Inflammatory macrophage treated with lipopolysaccharide for 1 hour (primary cell): ENCODE measurements at places on chromosomes 6 and 20.

DNA sequence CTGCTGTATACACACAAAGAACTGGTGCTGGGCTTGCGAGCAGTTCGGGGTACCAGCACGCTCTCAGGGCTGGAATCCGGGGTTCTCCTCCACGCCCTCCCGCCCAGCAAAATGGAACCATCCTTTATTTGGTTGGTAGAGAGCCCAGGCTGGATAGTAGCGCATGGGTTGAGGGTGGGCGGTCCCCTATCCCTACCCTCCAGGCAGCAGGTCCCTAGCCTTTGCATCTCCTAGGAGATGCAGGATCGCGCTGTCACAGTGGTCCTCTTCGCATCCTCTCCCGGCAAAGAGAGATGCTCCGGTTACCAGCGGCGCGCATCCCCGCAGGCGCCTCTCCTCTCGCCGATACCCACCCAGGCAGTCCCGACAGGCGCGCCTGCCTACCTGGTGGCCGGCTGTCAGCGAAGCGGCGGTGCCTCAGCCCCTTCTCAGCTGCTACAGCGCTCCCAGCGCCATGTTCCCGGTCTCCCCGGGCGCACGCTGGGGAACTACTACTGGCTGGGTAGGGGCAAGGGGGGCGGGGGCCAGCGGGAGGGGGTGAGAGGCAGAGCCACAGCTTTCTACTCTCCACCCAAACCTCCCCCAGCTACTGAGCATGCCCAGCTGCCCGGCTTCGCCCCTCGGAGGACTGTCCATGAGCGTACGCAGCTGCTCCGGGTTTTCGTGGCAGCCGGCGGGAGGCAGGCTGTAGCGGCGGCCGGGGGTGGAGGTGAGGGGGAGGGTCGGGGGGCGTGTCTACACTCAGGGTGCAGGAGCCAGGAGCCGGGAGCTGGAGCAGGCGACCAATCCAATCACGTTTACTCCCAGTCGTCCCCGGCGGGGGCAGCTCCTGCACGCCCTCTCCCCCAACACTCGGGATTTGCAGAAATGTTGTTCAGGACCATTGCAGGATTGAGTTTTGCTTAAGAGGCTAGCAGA is at the start of gene PAK5:
TSS of gene PAK5 (minus strand) at position 699 of the 918 bp plus-strand sequence. CDS start 194,748 bp downstream, outside the sequence.
- no peak for DNase-seq

- no peak for DNase-seq
Observed at GRCh38 chr6:17012421-17013225, 89.2 kb upstream of the STMND1 start.

- DNase-seq, result no peak
Observed at GRCh38 chr6:91171754-91172462, 585.0 kb upstream of the MAP3K7 start.

GRCh38 chr6:4513561-4513960 is 262.6 kb upstream of the CDYL start:
- no peak for DNase-seq

DNA sequence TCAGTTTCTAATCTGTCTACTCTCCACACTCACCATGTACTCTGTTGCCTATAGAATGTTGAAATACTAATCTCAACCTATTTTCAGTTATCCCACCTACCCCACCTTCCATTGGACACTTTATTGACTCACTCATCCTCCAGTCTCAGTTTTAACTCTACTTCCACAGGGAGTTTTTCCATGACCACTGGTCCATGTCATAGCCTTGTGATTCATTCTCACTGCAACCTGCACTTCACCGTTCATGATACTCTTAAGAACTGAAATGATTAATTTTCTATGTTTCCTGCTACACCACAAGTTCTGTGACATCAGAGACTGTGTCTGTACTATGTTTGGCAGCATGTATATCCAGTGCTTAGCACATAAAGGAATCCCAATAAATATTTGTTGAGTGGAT is 122.8 kb upstream of the HSF2 start:
- no peak for DNase-seq
